ENCODE measurements at places on chromosomes 1 and 21. TPM values are rescaled to one million over a fixed set of nuclear protein-coding genes. Genes with fewer than 3 reads are reported as not detected.

DNA sequence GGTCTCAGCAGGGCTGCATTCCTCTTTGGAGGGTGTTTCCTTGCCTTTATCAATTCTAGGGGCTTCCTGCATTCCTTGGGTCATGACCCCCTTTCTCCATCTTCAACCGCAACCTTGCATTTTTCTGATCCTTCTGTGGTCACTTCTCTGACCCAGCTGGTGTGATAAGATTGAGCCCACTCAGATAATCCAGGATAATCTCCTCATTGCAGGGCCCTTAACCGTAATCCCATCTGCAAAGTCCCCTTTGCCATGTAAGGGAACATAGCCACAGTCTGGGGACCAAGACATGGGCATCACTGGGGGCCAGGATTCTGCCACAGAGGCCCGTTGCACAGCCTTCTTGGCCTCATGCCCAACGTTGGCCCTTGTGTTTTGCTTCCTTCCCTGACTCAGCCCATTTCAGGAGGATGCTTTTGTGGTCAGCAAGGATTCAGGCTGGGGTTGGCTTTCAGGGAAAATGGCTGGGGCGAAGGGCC lies 35.0 kb upstream of the IL19 start:
- peaks cover 27% of the 10 kb centered on the region for H3K4me1 ChIP-seq
- H3K27me3 ChIP-seq: no peaks in the 10 kb centered on the region
- H3K27ac ChIP-seq: peak overlapping the region; percentile 11
- no peak overlapping the region for H3K4me3 ChIP-seq

Gene KCNE2
- total RNA-seq: not detected

DNA sequence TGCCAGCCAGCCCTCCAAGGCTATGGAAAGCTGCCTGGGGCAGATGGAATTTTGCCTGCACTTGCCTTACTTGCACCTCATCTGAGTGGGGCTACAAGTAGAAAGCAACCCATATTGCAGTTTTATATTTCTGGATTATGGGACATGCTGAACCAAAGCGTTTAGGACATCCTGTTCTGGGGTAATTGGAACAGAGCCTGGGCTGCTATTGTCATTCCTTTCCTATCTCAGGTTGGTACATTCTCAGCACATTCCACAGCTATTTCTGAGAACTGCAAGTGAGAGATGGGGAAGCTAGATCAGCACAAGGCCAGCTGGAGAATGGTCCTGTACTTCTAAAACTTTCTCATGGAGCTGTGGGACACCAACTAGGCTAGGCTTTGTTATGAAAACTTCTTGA lies 713.8 kb downstream of the KCNT2 start:
- H3K4me3 ChIP-seq: no peak overlapping the region
- H3K27me3 ChIP-seq: no peaks in the 10 kb centered on the region
- H3K36me3 ChIP-seq: no peaks in the 10 kb centered on the region
- no peaks in the 10 kb centered on the region for H3K4me1 ChIP-seq

- no peaks in the 10 kb centered on the region for H3K27me3 ChIP-seq
- peaks cover 52% of the 10 kb centered on the region for H3K4me1 ChIP-seq
- H3K36me3 ChIP-seq: no peaks in the 10 kb centered on the region
- peak; percentile 76 for DNase-seq
- H3K4me3 ChIP-seq: no peak overlapping the region
Measured at GRCh38 chr1:159927849-159928431, 2.6 kb upstream of the TAGLN2 start.

GRCh38 chr1:56188221-56188620 lies 391.1 kb downstream of the PLPP3 start:
- no peaks in the 10 kb centered on the region for H3K36me3 ChIP-seq
- no peak for DNase-seq

Gene TMEM200B
- total RNA-seq: 3.2 TPM

DNA sequence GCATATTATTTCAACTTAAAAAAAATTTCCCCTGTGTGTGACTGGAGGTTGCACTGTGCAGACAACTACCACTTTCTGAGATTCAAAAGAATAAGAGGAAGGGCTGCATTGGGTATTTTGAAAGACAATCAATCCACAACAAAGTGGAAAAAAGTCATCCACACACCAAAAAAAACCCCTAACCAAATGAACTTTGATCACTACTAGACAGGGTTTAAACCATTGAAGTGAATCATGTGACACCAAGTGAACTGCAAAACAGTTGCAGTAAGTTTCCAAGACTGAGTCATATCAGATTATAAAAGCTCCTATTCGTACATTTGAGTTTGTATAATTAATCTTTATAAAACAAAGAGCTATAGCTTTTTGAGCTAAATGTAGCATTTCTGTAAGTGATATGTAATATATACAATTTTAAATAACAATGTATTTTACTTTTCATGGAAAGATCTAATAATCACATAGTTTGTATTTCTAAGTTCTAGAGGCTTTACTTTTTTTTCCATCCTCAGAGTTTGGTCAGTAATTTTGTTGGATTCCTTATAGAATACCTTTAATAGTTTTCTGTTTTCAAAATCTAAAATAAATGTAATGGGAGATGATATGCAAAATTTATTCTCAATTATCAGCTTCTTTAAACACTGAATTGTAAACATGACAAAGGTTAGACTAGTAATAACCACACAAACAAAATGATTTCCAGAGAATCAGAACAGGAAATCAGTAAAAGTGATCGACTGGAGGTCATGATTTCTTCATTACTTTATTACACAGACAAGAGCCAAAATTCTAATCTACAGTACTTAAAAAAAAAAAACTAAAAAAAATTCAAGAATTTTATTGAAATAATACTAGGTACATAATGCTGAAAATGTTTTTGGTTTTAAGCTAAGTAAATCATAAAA lies 50.5 kb upstream of the GFI1 start:
- H3K27ac ChIP-seq: peak overlapping the region; percentile 41
- no peak for DNase-seq
- H3K4me1 ChIP-seq: peaks cover 12% of the 10 kb centered on the region
- no peaks in the 10 kb centered on the region for H3K36me3 ChIP-seq

Gene RIMS3
- 3.0 TPM for total RNA-seq

Gene CCNL2
- 167 TPM for total RNA-seq

DNA sequence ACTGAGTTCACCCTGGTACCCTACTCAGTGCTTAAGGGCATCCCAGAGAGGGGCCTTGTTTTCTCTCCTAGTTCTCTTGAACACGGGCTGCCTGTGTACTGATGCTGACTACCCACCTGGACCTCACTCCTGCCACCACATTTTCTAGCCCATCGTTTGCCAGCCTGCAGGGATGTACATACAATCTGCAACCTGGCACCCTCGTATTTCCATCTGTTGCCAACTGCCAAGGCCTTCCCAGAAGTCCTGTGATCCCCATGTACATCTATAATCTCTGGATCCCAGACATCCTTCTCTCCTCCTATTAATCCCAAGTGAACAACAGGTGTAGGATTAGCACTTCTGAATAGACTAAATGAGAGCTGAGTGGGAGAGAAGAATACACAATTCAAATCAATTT lies 212.0 kb downstream of the SLC45A1 start:
- no peak overlapping the region for H3K27ac ChIP-seq
- no peaks in the 10 kb centered on the region for H3K36me3 ChIP-seq
- H3K4me1 ChIP-seq: peaks cover 22% of the 10 kb centered on the region
- no peak overlapping the region for H3K4me3 ChIP-seq

DNA sequence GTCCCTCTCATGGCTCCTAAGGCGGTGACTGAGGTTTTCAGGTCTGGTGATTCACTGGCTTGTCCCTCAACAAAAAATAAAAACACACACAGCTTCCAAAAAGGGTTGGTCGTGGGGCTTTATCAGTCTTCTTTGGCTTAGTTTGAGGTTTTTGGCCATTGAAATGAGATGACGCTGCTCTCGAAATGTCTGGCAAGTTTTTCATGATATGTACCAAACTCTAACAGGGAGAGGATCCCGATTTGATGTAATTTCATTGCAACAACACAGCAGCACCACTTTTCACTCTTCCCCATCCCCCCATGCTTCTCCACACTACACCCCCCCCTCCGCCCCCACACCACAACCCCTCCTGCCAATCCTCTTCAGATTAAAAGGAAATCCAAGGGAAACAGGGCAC lies 187.1 kb upstream of the NFIA start:
- H3K4me3 ChIP-seq: no peak overlapping the region
- no peaks in the 10 kb centered on the region for H3K36me3 ChIP-seq
- no peaks in the 10 kb centered on the region for H3K4me1 ChIP-seq
- H3K27ac ChIP-seq: no peak overlapping the region

- no peaks in the 10 kb centered on the region for H3K27me3 ChIP-seq
- H3K27ac ChIP-seq: peak overlapping the region; percentile 18
- peaks cover 45% of the 10 kb centered on the region for H3K4me1 ChIP-seq
- no peak for DNase-seq
Measured at GRCh38 chr1:111729946-111730681, 9.1 kb downstream of the INKA2 start.

DNA sequence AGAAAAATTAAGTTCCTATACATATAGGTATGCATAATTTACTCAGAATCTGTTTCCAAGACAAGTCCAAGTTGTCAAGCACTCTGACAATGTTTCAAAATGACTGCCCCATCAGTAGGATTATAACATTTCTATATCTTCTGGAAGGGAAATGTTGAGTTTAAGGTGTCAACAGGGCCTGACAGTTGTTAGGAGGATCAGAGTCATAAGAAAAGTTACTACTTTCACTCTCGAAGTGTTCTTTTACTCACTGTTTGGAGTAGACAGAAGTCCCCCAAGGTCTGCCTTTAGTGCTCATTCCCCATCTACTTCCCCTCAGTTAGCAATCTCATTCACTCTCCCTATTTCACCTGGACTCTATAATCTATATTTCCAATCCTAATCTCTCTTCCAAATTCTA lies 20.6 kb upstream of the MAGI3 start:
- DNase-seq: no peak
- H3K27me3 ChIP-seq: no peaks in the 10 kb centered on the region
- H3K27ac ChIP-seq: no peak overlapping the region
- no peaks in the 10 kb centered on the region for H3K36me3 ChIP-seq
- H3K4me3 ChIP-seq: no peak overlapping the region

DNA sequence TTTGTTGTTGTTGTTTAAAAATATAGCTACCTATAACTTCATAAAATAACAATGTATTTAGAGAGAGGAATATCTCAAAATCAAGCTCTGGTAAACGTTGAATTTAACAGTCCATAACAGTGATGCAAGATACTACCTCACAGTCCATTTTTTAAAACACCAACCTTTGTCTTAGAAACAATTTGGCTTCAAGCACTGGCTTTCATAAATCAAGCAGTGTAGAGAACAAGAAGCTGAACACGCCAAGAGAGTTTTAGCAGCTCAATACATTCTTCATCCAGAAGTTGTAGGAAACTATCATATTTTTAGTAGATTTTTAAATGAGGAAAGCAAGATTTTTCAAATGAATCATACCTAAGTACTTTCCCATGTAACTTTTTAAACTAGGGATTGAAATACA lies 334.3 kb upstream of the ADAMTS5 start:
- DNase-seq: no peak
- H3K27ac ChIP-seq: no peak overlapping the region
- H3K27me3 ChIP-seq: no peaks in the 10 kb centered on the region
- H3K4me3 ChIP-seq: no peak overlapping the region
- no peaks in the 10 kb centered on the region for H3K4me1 ChIP-seq

- H3K4me3 ChIP-seq: no peak overlapping the region
- no peaks in the 10 kb centered on the region for H3K27me3 ChIP-seq
Measured at GRCh38 chr1:199669916-199670315, 357.6 kb upstream of the NR5A2 start.

Gene CHIA
- total RNA-seq: not detected

Gene RNU11
- total RNA-seq: not detected

- H3K27ac ChIP-seq: peak within 1 kb of the TSS; percentile 69
- peaks cover 30% of the 10 kb centered on the region for H3K27me3 ChIP-seq
- H3K36me3 ChIP-seq: no peaks in the 10 kb centered on the region
- peak; percentile 93 for DNase-seq
- peaks cover 58% of the 10 kb centered on the region for H3K4me1 ChIP-seq
Measured at GRCh38 chr1:40316595-40317393, at the start of gene COL9A2. COL9A2 (minus strand) TSS chr1:40317286; CDS start chr1:40317197, 89 bp downstream.

All from spleen (tissue), 13 donors.